ENCODE measurements at places on chromosomes 4 and X.

GRCh38 chr4:90207887-90208454, 80.8 kb downstream of the CCSER1 start:
- DNase-seq: no peak

GRCh38 chr4:109499513-109499912, 60.5 kb upstream of the MCUB start:
- no peak for DNase-seq

DNA sequence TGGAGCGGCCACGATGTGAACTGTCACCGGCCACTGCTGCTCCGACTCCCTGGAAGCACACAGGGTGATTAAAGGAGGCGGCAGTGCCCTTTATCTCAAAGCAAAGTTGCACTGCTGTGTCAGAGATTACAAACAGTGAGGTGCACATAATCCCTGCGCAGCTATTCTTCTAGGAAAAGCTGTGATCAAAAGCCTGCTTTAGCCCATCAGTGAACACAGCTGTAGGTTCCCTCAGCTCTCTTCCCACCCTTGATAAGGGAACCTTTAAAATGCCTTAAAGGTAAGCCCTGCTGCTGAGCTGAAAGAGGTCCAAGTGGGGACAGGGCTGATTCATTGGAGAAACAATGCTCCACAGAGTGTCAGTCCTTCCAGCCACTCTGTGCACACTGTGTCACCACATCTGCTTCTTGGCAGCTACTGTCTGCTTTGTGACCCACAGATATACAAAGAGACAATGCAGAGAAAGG, 127.6 kb downstream of the EIF4E start:
- no peak for DNase-seq

- DNase-seq: no peak
Measured at GRCh38 chr4:107831140-107831539, 6.4 kb downstream of the SGMS2 start.

GRCh38 chr4:113447061-113447460, 314.5 kb downstream of the CAMK2D start:
- no peak for DNase-seq

DNA sequence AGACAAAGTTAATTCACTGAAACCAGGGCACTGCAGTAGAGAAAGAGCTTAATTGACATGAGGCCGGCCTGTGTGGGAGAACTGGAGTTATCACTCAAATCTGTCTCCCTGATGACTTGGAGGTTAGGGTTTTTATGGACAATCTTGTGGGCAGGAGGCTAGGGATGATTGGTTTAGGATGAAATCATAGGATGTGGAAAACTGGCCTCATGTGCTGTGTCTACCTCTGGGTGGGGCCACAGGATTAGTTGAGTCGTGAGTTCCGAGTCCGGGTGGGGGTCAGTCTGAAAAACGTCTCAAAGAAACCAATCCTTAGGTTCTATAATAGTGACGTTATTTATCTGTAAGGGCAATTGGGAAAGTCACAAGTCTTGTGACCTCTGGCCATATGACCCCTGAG, 68.1 kb downstream of the UCHL1 start:
- no peak for DNase-seq

DNA sequence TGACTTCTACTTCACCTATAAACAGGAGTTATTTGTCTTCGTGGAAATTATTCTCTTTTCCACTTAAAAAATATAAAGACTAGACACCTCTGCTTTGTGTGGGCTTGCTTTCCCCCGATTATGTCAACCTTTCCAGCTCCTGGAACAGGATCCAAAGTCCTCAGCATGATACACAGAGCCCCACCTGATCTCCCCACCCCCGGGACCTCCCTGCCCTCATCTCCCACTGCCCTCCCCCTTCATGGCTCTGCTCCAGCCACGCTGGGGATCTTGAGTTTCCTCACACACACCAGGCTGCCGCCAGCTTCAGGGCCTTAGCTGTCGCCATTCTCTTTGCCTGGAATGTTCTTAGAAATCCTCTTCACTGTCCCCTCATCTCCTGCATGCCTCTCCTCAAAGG, 55.3 kb downstream of the MBNL3 start:
- DNase-seq: no peak

DNA sequence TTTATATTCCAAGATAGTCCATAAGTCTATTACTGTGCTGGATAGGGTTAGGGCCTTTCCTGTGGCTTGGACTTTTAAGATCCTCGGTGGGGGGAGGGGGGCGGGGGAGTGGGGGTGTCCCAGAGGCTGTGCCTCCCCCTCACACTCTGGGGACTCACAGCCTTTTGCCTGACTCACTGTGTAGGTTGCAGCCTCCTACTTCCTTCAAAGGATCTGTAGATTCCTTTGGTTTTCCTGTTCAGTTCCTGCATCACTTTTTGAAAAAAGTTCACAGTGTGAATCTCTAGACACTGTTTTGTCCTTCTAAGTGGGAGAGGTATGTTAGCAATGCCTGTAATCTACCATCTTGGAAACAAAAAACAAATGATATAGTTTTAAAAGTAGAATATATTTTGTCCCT, 999.9 kb downstream of the GLUD2 start:
- DNase-seq: no peak

- DNase-seq: no peak
Measured at GRCh38 chr4:19913650-19914049, 338.1 kb upstream of the SLIT2 start.

GRCh38 chr4:9792381-9792780, 10.9 kb downstream of the DRD5 start:
- DNase-seq: no peak

DNA sequence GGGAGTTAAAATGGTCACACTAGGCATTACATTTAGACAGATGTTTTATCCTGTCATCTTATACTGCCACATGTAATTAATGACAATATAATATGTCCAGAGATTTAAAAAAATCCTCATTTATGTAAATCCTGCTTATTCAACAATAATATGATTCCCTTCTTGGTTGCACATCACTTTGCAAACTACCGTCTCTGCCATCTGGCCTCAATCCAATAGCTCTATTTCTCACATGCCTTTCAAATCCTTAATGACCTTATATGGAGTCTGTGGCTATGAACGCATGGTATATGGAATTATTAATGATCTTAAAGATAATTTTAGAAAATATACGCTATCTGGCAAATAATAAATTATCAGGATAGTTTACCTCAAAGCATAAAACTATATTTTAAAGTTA, 144.5 kb downstream of the NPNT start:
- DNase-seq: no peak

GRCh38 chr4:99404595-99405287, 30.4 kb downstream of the ADH7 start:
- no peak for DNase-seq

DNA sequence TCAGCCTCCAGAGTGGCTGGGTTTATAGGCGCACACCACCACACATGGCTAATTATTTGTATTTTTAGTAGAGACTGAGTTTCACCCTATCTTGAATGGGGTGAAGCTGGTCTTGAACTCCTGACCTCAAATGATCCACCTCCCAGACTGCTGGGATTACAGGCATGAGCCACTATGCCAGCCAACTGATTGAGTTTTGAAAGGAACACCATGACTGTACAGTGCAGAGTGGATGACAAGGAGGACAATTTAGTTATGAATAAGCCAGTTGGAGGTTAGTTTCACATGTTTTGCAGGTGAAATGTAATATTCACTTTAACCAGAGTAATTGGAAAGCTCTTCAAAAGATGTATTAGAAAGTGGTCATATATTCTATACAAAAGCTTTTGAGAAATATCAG, 60.8 kb downstream of the PCDH18 start:
- no peak for DNase-seq

GRCh38 chrX:43876680-43877079, 5.6 kb downstream of the MAOB start:
- DNase-seq: no peak

- no peak for DNase-seq
Measured at GRCh38 chr4:40731792-40732245, 17.9 kb upstream of the NSUN7 start.

GRCh38 chr4:15982842-15983524, 20.0 kb upstream of the FGFBP2 start:
- no peak for DNase-seq

DNA sequence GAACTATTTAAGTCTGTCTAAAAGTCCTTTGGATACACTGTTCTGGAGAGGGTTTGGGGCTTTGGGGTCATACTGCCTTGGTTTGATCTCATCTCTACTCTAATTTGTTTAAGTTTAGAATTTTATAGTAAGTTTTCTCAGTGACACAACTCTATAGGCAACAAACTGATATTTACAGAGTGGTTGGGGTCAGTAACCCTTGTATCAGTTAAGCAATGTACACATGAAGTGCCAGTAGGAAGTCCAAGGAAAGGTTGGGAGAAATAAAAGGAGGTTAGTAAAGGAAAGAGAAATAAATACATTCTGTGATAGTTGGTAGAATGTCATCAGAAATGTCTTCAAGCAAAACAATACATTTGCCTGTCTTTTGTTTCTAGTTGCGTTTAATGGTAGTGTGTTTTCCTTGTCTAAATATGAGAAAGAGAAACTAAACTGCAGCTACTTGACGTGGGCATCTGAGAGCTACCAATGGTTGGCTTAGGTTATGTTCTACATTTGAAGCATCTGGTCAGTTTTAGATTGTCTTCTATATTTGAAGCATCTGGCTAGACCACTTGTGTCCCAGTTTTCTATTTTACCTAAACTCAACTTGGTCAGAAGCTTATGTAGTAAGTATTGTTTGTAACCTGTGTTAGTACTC, 6.9 kb downstream of the ATP7A start:
- DNase-seq: no peak

DNA sequence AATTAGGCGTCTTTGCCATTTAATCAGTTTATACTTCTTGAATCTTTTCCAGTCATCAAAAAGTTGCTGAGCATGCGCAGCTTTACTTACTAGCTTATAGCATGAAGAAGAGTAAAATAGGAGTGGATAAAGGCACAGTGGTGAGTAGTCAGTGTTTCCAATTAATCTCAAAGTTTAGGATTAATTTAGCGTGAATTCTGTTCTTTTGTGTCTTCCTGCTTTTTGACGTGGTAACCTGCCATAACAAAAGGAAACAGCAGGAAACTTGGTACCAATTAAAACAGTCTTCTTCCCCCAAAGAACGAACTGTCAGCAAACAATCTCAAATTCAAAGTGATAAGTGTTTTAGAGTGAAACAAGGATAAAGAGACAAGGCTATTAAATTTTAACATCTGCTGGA, 61.9 kb downstream of the TET2 start:
- DNase-seq: no peak

- no peak for DNase-seq
Measured at GRCh38 chr4:25624616-25625015, 31.0 kb upstream of the SLC34A2 start.

- no peak for DNase-seq
Measured at GRCh38 chr4:6343939-6344408, 74.3 kb downstream of the WFS1 start.

DNA sequence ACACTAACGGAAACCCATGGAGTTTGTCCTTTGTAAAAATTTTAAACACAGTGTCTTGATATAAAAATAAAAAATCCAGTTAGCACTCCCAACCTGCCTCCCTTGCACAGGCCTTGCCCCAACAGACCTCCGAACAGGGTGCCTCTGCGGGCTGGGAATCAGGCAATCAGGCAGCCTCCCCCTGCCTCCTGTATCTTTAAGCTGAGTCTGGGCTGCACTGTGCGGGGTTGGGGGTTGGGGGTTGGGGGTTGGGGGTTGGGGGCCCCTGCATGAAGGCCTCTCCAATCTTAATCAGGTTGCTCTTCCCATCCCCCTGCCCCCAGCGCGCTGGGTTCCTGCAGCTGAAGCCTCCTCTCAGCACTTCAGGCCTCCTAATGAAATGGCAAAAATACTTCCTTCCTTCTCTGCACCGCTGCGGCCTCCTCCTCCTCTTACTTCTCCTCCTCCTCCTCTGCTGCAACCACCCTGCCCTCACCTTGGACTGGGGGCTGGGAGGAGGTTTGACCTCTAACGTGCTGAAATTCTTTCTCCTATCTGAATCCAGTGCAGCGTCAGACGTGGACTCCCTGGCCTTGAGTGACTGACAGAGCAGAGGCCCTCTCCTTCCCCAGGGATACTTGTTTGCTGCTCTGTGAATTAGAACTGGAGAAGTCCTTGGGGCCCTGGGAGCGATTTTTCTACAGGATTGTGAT, 26.6 kb downstream of the NLGN3 start:
- DNase-seq: no peak

- no peak for DNase-seq
Measured at GRCh38 chr4:128635141-128635954, 174.2 kb upstream of the JADE1 start.

Data from activated CD8-positive, alpha-beta memory T cell treated with anti-CD3 and anti-CD28 coated beads for 1 hour (primary cell).